Nephron progenitor cell (in vitro differentiated cells): ENCODE measurements at places on chromosomes 2 and 18.

GRCh38 chr2:71691747-71692441 is 238.5 kb downstream of the DYSF start:
- DNase-seq, result no peak

- no peak for DNase-seq
Observed at GRCh38 chr18:13797157-13797611, 26.8 kb upstream of the MC5R start.

DNA sequence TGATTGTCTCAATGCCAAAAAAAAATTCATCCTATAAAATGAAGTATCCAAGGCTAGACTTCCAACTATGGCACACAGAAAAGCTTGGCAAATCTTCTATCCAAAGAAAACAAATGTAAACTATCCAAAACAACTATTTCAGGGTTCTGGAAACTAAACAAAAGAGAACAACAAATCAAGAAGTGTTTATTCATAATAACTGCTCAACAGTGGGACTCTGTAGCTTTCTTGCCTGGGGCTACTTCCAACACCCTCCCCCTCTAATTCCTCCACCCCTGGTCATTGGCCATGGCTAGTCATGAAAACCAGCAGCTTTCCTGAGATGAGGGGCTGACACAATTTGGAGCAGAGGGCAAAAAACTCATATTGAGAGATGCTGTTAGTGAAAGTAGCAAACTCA is 107.0 kb downstream of the EXOC6B start:
- DNase-seq, result no peak

DNA sequence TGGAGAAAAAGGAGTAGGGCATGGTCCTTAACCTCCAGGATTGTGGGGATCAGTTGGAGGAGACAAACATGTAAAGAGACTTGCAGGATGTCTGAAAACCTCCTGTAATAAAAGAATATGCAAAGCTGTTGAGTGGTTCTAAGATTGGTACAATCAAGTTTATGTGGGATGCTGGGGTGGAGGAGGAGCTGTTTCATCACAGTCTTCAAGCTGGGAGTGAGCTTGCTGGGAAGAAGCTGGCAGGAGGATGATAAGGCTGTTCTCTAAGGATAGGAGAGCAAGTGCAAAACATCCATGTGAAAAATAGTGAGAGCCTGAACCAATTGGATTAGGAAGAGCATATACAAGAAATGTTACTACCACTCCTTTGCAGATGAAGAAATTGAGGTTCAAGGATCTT is 161.9 kb upstream of the CRIM1 start:
- DNase-seq, result no peak

DNA sequence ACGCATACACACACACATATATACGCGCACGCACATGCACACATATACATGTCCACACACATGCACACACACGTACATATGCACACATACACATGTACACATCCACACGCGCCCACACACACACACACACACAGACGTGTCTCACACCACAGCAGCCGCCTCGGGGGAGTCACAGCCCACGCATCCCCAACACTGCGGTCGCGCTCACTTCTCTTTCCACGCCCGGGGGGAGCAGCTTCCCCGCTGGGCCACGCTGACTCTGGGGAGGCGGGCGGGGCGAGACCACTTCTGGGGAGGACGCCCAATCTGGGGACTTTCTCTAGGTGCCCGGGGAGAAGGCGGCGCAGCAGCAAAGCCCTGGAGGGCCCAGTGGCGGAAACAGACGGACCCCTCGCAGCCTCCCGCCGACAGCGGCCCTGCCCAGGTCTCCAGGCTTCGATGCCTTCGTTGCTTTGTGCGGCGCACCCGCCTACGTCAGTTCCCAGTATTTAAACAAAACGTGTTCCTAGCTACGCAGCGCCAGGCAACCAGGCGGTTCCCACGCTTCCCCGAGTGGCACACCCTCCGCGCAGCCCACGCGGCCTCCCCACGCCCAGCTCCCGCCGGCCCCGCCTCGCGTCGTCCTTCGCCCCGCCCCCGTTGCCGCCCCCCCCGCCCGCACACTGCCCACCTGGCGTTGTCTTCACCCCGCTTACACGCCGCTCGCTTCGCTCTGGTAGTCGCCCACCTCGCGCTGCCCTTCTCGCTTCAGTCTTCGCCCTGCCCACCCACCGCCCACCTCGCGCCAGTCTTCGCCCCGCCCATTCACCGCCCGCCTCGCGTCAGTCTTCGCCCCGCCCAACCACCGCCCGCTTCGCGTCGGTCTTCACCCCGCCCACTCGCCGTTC is 810 bp upstream of the RBFA start:
- DNase-seq, result no peak

DNA sequence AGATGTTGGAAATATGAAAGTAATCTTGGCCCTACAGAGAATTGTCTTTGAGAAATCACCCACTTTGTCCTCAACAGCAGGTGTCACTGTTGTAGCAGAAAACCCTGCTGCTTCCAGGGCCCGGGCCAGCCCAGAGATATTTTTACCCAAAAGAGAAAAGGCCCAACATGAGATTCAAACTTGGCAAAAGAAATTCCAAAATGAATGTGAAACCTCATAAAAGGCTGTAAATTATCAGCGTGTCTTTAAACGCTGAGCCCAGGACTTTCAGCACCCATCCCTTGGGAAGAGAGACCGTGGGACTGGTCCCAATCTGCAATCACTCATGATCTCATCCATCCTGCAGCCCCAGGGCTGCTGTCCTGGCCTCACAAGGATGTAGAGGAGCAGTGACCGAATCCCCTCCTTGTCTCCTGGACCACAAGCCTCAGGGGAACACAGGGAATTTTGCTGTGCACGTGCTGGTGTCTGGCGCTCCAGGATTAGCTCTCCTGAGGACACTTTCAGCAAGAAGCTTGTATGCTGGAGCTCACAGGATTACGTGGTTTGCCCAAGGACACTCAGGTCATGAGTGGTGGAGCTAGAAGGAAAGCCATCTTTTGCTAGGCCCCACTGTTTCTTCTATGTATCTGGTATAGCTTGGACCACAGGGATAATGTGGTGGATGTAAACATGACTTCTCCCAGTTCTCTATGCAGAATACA is 202.1 kb downstream of the RNF144A start:
- DNase-seq, result peak; percentile 56

- no peak for DNase-seq
Observed at GRCh38 chr2:60416221-60417008, 137.0 kb downstream of the BCL11A start.

GRCh38 chr18:3710712-3711301 is 260.8 kb downstream of the TGIF1 start:
- no peak for DNase-seq

DNA sequence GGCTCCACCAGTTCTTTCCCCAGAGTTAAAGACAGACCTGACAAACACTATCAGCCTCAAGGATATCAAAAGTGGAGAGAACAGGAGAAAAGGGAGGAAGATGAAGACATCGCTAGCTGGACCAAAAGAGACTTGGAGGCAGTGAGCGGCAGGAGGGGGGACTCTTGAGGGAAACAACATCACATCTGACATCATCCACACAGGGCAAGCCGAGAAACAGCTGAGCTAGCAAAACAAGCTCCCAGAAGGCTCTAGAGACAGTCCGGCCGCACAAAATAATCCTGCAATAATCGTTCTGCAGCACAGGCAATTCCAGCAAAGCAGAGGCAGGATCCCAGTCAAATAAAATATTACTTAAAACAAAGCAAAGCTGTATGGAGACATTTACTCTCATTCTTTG is 239.8 kb downstream of the EN1 start:
- no peak for DNase-seq

GRCh38 chr2:30447149-30448045 is at the start of gene LCLAT1:
TSS of gene LCLAT1 (plus strand) at chr2:30447246. CDS start at chr2:30525591, 78,345 bp downstream.
- peak; percentile 79 for DNase-seq

DNA sequence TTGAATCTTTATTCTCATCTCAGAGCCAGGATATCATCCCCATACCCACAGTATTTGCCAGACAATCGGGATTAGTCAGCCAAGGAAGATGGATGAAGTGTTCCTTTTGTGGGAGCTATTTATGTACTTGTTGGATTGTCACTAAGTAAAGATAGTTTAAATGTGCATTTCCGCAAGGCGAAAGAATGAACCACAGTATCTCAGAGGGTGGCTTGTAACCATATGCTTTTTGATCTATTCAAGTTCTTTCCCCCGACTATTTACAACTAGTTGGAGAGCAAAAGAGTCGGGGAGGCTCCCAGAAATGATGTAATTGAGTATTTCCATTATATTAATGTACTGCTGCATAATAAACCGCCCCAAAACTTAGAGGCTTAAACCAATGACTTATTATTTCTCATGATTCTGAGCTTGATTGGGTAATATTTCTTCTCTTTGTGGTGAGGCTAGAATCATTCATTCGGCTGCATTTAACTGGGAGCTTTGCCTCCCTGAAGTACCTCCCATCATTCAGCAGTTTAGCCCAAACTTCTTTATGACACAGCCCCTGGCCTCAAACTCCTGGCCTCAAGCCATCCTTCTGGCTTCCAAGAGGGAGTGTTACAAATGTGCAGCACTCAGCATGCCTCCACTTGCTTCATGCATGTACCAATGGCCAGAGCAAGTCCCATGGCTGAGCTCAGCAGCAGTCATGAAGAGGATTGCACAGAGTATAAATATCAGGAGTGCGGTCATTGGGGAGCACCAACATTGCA is 423.7 kb downstream of the METTL4 start:
- DNase-seq, result no peak

- no peak for DNase-seq
Observed at GRCh38 chr2:106061611-106062349, 132.3 kb downstream of the UXS1 start.
